IPS DF 6.9 (cell line): ENCODE measurements at places on chromosomes 16 and 17.

GRCh38 chr17:57475796-57476195, 219.5 kb downstream of the MSI2 start:
- no peak overlapping the region for H3K4me3 ChIP-seq
- H3K4me1 ChIP-seq = peaks cover 19% of the 10 kb centered on the region
- no peaks in the 10 kb centered on the region for H3K27me3 ChIP-seq
- DNase-seq = no peak

DNA sequence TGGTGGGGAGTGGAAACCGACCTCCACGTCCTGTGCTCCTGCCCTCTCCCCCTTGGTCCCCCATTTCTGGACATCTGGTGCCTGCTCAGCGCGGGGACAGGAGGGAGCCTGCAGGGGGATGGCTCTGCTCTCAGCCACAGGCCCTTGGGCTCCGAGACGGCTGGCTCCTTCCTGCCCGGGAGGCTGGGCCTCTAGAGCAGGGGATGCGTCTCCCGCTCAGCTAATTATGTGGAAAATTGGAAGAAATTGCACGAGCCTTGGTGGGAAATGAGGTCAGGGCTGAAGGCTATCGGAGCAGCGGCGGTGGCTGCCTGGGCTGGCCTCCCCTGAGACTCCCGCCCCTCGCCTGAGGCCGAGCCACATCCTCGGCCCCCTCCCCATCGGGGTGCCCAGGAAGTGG, 154.6 kb upstream of the CIBAR2 start:
- H3K36me3 ChIP-seq = no peaks in the 10 kb centered on the region
- no peak for DNase-seq
- no peaks in the 10 kb centered on the region for H3K27me3 ChIP-seq
- no peaks in the 10 kb centered on the region for H3K4me1 ChIP-seq

- H3K27ac ChIP-seq = no peak overlapping the region
- no peaks in the 10 kb centered on the region for H3K36me3 ChIP-seq
- H3K4me1 ChIP-seq = peaks cover 1% of the 10 kb centered on the region; the same call in 1 of the 2 replicates
Measured at GRCh38 chr16:89332243-89332901, 114.9 kb downstream of the ZNF778 start.

GRCh38 chr16:31128711-31129567, 6.6 kb downstream of the PRSS8 start:
- H3K27me3 ChIP-seq = no peaks in the 10 kb centered on the region
- H3K36me3 ChIP-seq = peaks cover 13% of the 10 kb centered on the region
- no peak for DNase-seq
- peaks cover 14% of the 10 kb centered on the region for H3K4me1 ChIP-seq
